ENCODE measurements at places on chromosomes 5 and 9.
A peak's percentile ranks its signal among the peaks of the same experiment; 100 is the strongest.

- DNase-seq: no peak
Measured at GRCh38 chr9:135301271-135302263, 178.0 kb upstream of the PPP1R26 start.

DNA sequence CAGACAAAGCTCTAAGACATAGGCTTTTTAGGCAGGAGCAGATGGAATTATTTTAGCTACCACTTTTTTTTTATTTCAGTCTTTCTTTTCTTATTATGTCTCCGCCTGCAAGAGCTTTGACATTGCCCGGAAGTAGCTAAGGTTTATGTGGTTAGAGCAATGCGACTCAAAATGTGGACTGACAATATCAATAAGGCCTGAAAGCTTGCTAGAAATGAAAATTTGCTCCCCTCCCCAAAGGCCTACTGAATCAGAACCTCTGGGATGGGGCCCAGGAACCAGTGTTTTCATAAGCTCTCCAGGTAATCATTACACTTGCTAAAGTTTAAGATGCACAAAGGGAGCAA, 81.3 kb downstream of the SUSD1 start:
- DNase-seq: no peak

- DNase-seq: no peak
Measured at GRCh38 chr9:104118916-104119315, 24.8 kb downstream of the SMC2 start.

DNA sequence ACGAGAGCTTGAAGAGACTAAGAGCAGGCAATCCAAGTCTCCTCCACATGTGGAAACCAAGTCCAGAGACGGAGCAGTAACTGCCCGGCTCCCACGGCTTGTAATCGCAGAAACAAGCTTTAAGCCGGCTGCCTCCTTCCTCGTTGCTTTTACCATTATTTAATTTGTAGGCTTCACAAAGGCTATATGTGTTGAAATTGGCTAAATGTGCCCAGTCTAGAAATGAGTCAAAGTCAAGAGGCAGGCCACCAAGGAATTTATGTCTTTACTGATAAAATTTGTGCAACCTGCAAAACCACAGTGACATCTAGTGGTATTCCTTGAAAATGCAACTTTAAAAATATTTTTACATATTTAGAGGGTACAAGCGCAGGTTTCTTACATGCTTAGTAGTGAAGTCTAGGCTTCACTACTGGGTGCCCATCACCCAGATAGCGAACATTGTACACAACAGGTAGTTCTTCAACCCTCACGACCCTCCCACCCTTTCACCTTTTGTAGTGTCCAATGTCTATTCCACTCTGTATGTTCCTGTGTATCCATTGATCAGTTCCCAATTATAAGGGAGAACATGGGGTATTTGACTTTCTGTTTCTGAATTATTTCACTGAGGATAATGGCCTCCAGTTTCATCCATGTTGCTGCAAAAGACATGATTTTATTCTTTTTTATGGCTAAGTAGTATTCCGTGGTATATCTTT, 33.5 kb upstream of the EBF1 start:
- DNase-seq: no peak

GRCh38 chr9:137150617-137151457, 11.9 kb downstream of the GRIN1 start:
- peak; percentile 71 for DNase-seq

DNA sequence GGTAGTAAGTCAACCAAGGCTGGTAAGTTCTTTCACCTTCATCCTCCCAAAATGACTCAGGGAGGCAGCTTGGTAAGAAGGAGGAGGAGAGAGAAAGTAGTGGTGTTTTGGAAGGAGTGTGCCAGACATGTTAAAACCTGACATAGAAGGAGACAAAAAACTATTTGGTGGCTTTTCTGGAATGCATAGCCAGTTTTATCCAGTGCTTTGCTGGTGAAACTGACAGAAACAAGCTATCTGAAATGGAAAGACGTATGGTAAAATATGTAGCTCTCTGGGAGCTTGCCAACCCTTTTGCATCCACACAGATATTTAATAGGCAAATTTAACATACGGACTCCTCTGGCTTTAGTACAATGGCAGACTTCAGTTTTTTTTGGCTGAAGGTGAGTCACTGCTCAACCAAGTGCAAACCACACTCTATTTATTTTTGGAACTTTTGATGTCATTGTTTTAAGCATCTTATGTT, 45.4 kb downstream of the RAB14 start:
- DNase-seq: peak; percentile 22
